ENCODE measurements at places on chromosomes 11 and 22.

GRCh38 chr11:15453211-15453765 is 338.6 kb downstream of the INSC start:
- no peak for DNase-seq

GRCh38 chr11:65323813-65324212 is 9.1 kb downstream of the CDC42EP2 start:
- no peak for DNase-seq

DNA sequence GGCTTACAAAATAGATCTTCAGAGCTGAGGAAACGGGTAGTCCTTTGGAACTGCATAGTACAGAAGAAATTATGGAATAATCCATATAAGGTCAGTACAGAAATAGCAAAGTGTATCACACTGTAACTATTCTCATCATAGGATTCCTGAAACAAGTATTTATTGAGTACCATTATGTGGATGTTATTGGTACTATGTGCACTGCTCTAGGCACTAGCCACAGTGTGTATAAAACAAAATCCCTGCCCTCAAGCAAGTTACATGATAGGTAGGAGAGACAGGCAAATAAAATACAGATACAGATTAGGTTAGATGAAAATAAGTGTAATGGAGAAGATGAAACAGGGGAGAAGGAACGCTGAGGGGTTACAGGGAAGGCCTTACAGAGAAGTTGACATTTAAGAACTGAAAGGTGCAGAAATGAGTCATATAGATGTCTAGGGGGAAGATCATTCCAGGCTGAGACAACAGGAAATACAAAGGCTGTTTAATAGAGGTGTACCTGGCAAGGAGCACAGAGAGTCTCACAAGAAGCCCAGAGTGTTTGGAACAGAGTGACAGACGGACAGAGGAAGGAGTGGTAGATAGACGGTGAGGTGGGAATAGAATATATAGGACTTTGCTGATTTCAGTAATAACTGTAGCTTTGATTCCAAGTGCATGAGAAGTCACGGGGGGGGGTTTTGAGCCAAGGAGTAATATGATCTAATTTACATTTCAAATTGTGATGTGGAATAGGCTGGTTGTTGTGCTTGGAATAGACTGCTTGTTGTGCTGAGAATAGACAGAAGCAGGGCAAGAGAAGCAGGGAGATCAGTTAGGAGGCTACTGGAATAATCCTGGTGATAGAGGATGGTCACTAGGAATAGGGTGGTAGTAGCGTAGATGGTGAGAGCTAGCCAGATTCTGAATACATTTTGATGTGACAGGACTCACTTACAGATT is 13.7 kb downstream of the RNF141 start:
- DNase-seq = no peak

DNA sequence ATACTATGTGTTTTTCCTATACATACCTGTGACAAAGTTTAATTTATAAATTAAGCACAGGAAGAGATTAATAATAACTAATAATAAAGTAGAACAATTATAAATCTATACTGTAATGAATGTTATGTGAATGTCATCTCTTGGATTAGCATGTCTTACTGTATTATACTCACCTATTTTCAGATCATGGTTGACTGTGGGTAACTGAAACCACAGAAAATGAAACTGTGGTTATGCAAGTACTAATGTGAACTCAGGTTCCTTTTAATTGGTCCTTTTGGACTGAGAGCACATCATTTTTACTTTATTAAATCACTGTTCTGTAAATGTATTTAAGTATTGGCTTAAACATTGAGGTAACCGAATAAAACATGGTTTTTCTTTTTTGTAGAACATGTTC is 108.8 kb downstream of the PPP6R3 start:
- DNase-seq = no peak

GRCh38 chr11:86172894-86173293 is 71.7 kb upstream of the EED start:
- DNase-seq = no peak

DNA sequence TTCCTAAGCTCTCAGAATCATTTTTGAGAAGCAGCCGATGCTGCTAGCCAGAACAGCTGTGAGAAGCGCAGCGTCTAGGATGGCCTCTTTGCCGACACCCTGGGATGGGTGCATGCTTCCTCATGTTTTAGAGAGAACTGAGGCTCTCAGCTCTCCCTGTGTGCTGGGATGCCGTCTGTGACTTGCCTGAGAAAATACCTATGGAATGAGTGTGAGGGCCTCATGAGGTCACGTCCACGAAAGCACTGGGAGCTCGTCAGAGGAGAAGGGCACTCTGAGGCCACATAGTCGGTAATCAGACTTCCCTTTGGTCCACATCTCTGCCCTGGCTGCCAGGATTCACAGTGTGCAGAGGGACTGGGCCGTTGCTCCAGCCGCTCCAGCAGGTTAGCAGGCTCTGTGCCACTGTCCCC is 54.7 kb downstream of the MICAL3 start:
- no peak for DNase-seq

DNA sequence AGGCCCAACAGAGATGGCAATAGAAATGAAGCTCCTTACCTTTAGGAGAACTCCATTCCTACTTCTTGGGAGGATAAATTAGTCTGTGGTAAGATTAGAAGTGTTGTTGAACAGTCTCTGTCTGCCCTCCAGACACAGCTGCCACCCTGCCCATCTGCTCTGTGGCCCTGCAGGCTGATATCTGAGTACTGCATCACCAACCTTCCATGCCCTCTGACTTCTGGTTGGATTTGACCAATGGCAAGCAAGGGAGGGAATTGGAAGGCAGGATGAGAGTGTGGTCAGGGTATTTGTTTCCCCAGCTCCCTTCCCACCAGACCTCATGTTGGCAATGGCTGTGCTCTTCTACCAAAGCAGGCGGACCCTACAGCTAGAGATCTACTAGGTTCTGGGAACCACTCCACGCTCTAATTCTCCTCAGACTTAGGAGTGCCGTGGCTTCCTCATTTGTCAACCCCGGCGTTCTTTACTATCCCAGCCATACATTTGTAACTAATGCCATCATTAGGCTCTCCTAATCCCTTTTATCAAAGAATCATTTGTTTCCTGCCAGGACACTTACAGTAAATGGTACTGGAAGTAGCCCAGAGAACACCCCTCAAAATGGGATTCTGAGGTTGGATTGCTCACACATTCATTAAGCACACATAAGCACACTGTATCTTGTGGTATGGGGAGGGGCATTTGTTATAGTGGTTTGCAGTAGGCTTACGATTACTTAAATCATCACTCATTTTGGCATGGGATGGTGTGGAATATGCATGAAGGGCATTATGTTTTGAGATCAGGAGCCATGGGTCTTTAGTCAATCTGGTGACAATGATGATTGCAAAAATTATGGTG is 35.4 kb upstream of the CD44 start:
- DNase-seq = no peak

DNA sequence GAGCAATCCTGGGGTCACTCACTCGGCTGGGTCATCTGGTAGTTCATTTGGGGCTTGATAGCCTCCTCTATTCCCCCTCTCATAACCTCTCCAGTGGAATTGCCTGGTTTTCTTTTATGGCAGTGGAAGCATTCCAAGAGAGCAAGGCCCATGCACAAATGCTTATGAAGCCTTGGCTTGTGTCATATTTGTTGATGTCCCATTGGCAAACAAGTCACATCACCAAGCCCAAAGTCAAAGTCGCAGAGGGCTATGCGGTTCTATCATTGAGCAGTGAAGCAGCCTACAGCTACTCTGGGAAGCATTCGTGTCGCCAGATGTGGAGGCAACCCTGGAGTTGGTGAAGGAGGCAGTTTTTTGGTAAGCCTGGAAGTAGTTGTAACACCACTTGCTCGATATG is 12.3 kb downstream of the KCTD14 start:
- DNase-seq = no peak

- no peak for DNase-seq
These were observed 32.4 kb downstream of the SCUBE1 start for GRCh38 chr22:43310798-43311197.

- DNase-seq = no peak
These were observed 6.8 kb upstream of the H19 start for GRCh38 chr11:2004466-2004865.

- no peak for DNase-seq
These were observed 886.5 kb upstream of the LRRC4C start for GRCh38 chr11:42345933-42346332.

- DNase-seq = no peak
These were observed 1.2 kb upstream of the NRXN2 start for GRCh38 chr11:64723907-64724862.

- DNase-seq = no peak
These were observed 54.7 kb downstream of the ABTB2 start for GRCh38 chr11:34303028-34303570.

DNA sequence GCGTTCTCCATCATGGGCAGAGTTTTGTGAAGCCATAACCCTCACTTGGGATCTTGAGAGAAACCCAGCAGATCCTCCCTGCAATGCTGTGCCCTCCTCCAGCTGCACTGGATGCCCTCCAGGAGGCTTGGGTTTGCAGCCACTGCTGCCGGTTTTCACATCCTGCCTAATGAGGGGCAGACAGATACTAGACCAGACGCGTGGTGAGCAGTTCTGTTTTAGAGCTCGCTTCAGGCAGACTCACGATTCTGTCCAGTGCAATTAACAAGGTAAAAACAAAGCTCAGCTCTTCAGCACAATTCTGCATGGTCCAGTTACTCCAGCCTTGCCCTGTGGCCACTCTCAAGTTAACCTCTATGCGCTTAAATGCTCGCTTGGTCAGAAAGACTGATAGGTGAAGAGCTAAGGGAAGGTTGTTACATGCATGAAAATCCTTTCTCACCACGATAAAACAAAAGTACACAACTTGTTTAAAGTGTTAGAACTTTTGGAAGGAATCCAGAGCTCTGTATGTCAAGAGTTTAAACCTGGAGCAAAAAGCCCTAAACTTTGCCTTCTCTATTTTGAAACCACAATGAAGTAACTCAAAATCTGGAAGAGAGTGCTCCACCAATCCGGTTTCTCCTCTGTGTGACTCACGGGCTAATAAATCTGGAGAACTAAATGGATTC is 292.3 kb upstream of the FAT3 start:
- no peak for DNase-seq

- DNase-seq = no peak
These were observed 64.3 kb downstream of the SMIM38 start for GRCh38 chr11:69219991-69220390.

- no peak for DNase-seq
These were observed 2.6 kb downstream of the KRTAP5-5 start for GRCh38 chr11:1632053-1632714.

DNA sequence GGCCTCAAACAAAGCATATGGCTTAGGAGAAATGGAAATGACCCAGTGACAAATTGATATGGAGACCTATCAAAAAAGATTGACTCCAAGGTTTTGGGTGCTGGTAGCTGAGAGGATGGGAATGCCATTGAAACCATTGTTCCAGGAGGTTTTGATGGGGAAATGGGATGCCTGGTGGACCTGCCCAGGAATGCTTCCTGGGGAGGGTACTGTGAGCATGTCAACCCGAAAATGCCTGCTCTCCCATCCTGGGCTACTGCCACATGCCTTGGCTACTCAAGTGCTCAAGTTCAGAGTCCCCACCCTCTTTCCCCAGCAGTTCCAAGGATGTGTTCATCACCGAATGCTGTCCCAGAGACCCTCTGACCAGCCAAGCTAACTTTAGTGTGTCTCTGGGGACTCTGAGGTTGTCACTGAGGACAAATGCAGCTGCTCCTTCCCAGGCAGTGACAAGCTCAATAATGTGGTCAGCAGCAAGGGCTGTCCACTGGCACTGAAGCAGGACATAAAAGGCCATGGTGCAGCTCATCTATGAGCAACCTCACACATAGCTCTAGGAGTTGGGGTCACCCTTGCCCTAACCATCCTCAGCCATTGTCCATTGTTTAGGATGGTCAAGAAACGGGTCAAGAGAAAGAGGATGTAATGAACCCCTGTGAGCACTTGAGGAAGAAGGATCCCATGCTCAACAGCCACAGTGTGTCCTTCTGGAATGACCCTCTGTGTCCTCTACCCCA is 83.7 kb downstream of the TRIM29 start:
- no peak for DNase-seq

- no peak for DNase-seq
These were observed 517.8 kb downstream of the MIAT start for GRCh38 chr22:27175021-27175838.

DNA sequence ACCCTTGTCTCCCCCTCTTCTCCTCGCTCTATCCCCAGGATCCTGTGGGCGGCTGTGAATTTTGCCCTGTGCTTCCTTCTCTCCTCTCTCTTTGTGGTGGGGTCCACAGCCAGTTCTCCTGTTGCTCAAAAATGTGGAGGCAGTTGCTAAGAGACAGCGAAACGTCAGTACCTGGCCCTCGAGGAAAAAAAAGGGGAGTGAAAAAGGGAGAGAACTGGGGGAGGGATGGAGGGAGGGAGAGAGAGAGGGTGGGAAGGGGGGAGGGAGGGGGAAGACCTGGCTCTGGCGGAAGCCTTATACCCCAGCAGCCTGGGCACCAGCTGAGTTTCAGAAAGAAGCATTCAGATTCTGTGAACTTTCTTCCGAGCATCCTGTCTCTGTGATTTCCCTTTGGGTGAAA is 2.1 kb upstream of the LRRC55 start:
- DNase-seq = no peak

GRCh38 chr11:30617762-30618161 is 31.6 kb upstream of the MPPED2 start:
- DNase-seq = no peak

DNA sequence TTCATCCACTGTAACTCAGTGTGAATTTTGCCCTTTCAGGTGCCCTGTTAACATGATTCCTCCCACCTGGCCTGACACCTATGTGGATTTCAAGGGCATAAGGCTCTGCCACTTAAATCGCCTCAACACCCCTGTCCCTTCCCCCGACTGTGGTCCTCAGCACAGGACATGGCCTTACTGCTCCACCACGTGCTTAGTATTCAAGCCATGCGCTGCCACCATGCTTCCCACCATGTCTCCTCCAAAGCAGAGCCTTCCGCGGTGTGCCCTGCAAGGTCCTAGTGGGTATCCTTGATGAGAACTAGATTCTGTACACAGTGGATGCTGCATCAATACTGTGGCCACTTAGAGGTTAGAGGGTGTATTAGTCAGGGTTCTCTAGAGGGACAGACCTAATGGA is 51.9 kb downstream of the BUD13 start:
- DNase-seq = no peak

GRCh38 chr11:112694245-112694644 is 267.0 kb upstream of the NCAM1 start:
- DNase-seq = no peak

DNA sequence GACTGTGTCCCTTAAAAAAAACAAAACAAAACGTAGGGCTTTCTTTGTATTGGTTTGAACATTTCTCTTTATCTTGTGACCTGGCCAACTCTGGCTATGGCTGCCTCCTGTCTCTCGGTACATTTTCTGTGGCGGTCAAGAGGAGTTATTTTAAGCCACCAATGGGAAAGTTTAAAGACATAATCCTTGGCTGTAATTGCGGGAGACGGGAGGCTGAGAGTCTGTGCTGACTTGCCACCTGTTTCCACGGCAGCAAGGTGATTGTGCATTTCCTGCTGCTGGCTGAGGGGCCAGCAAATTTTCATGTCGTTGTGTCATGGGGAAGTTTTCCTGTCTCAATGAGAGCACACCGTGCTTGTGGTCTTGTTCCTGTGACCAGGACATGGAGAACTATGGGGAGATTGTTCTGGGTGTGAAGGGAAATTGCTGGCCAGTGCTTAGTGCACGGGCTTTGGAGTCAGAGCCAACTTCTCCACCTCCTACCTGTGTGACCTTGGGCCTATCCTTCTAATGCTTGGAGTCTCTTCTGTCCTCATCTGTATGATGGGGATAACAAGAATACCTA is 11.0 kb downstream of the PTPRJ start:
- no peak for DNase-seq

Measured in inflammatory macrophage treated with lipopolysaccharide for 4 hours (primary cell).